ENCODE measurements at places on chromosomes 12 and 14.

GRCh38 chr12:95804291-95804690, 13.7 kb upstream of the NTN4 start:
- no peak for DNase-seq

DNA sequence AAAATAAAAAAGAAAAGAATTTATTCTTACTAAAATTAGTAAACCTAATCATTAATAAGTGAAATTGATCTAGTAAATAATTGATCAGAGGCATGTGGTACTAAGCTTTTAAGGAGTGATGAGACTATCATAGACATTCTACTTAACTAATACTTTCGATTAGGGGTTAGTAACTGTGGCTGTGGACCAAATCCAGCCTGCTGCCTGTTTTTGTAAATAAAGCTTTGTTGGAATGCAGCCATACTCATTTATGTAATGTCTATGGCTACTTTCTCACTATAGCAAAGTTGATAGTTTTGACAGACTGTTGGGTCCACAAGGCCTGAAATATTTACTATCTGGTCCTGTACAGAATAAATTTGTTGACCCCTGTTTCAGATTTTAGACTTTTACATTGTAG, 63.2 kb downstream of the PLEKHA5 start:
- DNase-seq, result no peak

- DNase-seq, result no peak
Observed at GRCh38 chr12:7581625-7582024, 78.0 kb upstream of the CD163 start.

DNA sequence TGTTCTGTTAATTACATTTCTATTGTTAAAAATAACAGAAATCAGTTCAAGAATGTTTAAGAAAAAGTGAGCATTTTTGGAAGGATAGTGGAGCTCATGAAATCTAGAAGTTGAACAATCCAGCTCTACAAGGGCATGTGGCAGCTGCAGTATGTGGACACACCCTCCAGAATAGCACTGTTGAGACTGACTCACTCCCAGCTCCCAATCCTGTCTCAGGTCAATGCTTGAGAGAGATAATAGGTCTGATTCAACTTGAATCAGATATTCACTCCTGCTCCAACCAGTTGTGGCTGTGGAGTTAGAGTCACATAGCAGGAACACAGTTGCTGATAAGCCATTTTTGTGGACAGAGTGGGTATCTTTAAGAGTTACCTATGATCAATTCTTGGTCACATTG, 113.0 kb upstream of the NTF3 start:
- DNase-seq, result no peak

- DNase-seq, result no peak
Observed at GRCh38 chr12:53070877-53071492, 8.2 kb downstream of the SPRYD3 start.

GRCh38 chr14:72023128-72024042, 91.2 kb downstream of the RGS6 start:
- no peak for DNase-seq

GRCh38 chr12:95742586-95742985, 48.0 kb downstream of the NTN4 start:
- DNase-seq, result no peak

DNA sequence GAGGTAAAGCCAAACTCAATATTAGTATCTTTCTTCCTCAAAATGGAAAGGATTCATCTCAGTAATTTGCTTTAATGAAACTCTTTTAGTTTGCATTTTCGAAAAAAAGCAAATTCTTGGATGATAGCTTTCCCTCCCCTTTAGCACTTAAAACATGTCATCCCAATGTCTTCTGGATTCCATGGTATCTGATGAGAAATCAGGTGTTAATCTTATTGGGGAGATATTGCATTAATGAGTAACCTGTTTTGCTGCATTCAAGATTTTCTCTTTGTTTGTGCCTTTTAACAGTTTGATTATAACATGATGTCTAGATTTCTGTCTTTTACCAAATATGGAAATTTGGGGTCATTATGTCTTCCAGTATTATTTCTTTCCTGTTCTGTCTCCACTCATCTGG, 405.1 kb upstream of the FOXG1 start:
- no peak for DNase-seq

DNA sequence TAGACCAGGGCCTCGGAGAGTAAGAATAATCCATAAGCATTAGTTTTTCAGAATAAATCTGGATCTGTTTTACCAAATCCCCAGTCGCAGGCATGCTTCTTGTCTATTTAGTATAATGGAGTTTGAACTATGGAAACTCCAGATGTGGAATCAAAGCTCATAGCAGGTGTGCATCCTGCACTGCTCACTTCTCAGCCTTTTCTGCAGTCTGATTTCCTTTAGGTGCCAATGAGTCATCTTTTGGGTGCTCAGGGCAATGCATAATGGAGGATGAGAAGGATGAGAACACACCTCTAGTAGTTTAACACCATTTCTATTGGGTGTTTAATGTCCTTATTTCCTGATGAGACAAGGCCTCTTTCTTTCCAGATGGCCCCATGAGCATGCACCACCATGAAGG, 961.2 kb downstream of the TMEM121 start:
- DNase-seq, result no peak

DNA sequence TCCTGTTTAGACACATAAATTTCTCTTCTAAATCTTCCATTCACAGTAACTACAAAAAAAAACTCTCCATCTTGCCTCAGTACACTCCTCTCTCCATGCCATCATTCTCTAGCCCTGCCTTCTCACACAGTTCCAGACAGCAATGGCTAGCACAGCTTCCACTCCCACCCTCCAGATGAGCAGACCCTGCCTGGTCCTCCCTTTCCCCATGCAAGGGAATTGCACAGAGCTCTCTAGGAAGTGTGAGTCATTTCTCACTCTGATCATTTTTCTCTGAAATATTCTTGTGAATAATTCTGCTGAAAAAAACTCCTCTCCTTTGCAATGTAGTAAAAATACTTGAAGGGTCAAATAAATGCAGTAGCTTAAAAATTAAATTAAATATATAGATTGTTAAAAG, 170.6 kb downstream of the BMP4 start:
- DNase-seq, result no peak

DNA sequence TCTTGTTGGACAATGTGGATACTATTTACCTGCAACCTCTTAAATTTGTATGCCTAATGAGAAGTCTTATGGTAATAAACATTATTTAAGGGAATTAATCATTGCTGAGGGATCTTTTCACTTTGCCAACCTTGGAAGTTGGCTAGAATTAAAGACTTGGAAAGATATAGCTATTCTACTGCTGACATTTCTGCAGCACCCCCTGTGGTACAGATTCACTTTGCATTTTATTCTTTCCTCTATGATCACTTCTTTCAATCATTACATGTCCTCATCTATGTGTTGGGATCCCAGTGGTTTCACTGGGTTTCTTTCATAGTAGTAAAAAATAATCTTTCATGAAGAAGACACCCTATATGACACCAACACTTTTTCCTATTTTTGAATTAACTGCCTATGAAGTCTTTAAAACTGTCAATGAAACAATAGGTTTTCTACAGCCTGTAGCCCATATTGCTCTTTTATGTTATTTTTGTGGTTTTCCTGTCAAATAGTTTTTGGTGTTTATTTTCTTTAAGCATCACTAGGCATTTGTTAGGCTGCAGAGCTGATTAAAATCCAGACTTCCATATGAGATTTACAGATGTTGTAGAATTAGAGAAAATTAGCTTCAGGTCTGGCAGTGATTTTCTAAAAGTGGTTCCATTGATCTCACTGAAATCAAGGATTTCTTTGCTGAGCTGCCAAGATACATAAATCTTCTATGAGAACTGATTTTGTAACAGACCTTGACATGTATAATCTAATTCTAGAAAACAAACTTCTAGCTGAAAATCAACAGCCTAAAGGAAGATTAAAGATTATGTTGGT, 256.1 kb downstream of the NAV3 start:
- no peak for DNase-seq

- DNase-seq, result peak; percentile 73
Observed at GRCh38 chr12:121795034-121795968, 1.8 kb upstream of the RHOF start.

- no peak for DNase-seq
Observed at GRCh38 chr12:68452078-68452715, 120.0 kb upstream of the MDM1 start.

DNA sequence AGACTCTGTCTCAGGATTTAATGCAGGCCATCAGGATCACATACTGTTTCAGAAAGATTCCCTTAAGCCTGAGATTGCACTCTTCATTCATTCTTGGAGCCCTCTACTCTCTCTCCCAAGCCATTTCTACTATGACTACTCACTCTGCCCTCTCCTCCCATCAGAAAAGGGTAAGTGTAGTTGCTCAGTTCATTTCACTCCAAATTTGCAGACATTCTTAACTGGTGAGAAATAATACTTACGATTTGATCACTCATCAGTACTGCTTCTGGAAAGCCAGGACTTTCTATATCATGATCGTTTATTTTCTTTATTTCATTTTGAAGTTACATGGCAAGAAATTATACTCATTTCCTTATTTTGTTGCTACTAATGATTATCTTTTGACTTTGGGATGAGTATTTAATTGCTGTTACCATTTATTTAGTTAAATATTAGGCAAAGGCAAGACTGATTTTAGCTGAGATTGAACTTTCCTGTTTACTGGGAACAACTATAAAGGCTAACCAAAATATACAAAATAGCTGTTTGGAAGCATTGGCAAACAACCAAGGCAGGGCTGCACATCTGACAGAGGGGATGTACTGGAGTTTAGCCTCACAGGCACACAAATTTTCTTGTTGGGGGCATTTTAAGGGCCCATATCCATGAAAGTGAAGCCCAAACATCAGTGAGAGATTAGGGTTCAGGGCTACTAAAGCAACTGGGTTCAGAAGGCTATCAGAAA, 4.1 kb upstream of the RERG start:
- DNase-seq, result no peak

- peak; percentile 15 for DNase-seq
Observed at GRCh38 chr12:41189395-41190251, 1.5 kb downstream of the PDZRN4 start.

DNA sequence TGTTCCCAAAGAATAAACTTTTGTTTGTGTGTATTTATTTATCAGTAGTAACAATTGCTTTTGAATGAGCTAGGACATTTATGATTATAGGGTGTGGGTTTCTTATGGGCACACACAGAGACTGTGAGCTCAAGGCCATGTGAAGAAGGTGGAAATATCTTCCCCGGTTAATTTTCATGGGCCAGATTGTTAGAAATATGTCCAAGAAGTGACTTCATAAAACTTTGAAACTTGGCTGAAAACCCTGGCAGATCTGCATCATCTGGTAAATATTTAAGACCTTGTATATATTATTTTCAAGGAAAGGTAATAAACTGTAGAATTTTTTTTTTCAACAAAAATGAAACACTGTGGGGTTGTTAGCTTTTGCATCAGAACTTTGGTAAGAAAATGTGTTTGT, 53.5 kb upstream of the RNU6-8 start:
- no peak for DNase-seq

DNA sequence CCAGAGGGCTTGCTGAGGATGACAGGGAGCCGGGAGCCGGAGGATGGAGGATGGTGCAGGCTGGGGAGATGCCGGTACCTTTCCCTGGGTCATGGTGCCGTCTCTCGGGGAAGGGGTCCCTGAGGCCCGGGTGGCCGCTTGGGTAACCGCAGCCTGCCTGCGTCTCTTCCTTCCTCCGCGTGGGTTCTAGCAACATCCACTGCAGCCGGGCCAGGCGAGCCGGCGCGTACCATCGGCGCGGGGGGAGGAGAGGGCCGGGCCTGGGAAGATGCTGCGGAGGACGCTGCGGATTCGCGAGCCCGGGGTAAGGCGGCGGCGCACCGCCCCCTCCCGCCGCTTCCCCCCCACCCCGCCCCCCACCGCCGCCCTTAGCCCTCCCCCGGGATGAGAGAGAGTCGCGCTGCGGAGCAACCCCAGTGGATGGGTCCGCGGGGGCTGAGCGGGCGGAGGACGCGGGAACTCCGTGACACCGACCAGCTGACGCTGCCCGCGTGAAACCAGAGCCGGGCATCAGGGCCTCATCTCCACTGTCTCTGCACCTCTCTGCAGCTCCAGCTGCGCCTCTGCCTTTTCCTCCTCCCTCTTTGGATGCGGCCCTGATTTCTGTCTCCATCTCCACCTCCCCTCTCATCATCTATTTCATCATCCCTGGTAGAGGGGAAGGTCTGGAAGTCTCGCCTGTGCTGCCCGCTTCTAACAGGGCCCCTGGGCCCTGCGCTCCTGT, at the start of gene FAIM2:
TSS of gene FAIM2 (minus strand) at position 201 of the 724 bp plus-strand sequence. CDS start at position 93, 108 bp downstream.
- no peak for DNase-seq

GRCh38 chr12:109711596-109712461, 1.8 kb upstream of the FAM222A start:
- no peak for DNase-seq

DNA sequence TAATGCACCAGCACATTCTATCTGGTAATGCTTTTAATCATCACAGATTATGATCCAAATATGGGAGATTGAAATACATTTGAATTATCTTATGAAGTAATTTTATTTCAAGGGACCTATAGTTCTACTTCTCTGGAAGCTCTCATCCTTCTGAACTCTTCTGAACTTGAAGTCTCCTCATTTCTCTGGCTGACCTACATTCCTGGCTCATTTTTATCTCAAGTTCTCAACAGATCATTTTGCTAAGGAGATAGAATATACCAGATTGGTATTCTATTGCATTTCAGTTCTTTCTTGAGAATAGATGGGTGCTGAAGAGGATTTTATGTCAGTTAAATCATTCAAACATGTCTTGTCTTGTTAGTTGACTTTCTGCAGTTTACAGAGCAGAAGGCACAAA, 7.9 kb downstream of the HMGA2 start:
- no peak for DNase-seq

DNA sequence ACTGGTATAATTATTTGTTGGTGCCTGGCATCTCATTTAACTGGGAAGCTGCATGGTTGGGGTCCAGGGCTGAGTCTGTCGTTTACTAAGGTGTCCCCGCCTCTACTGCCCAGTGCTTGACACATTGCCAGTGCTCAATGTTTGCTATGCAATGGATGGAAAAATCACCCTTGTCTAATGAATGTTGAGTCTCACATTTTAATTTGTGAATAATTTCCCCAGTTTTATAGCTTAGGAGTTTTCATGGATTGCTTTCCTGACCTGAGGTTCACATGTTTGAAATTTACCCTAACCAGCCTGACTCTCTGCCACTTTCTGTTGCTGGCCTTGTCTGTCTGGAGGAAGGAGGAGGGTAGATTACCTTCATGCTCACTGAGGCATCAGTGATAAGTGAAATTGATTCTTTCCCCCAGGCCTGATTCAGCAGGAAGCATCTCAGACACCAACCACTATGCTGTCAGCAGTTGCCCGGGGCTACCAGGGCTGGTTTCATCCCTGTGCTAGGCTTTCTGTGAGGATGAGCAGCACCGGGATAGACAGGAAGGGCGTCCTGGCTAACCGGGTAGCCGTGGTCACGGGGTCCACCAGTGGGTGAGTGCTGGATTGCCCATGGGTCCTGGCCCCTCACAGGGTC, 2.4 kb downstream of the DHRS2 start:
- DNase-seq, result no peak
